Central memory CD8-positive, alpha-beta T cell (primary cell): ENCODE measurements at places on chromosomes 5 and 9.

GRCh38 chr9:132894346-132894745 lies 15.6 kb downstream of the SPACA9 start:
- no peak for DNase-seq

DNA sequence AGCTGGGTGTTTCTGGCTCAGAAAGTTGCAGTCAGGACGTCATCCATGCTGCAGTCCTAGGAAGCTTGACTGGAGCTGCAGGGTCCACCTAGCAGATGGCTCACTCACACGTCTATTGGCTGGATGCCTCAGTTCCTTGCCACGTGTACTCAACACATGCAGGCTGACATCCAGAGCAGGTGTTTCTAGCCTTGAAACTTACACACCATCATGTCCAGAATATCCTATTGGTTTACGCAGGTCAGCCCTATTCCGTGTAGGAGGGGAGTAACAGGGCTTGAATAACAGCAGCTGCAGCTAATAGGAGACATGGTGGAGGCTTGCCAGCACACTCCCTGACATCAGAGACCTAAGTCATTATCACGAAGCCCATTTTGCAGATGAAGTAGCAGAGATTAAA lies 473.5 kb downstream of the ACTL7B start:
- no peak for DNase-seq

DNA sequence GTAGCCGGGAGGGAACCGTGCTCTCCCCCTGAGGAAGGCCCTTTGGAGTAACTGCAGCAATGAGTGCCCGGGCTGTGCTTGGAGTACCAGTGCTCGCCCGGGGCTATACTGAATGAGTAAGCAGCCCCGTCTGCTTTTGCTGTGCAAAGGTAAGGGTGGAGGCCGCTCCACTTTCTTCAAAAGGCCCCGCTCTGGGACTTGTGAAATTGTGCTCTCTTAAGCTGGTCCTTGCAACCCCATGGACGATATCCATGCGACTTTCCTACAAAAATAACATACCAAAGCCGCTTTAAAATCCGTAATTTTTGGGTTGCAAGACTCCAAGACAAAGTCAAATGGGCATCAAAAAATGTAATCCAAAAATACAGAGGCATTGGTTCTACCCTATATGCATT lies 578 bp upstream of the TNFAIP8 start:
- DNase-seq = no peak

GRCh38 chr9:130138171-130138653 lies 34.0 kb upstream of the NCS1 start:
- DNase-seq = no peak

- DNase-seq = no peak
These were observed 616.7 kb upstream of the DAB2 start for GRCh38 chr5:40041452-40041851.

- no peak for DNase-seq
These were observed 127.8 kb upstream of the PAM start for GRCh38 chr5:102627315-102627714.

DNA sequence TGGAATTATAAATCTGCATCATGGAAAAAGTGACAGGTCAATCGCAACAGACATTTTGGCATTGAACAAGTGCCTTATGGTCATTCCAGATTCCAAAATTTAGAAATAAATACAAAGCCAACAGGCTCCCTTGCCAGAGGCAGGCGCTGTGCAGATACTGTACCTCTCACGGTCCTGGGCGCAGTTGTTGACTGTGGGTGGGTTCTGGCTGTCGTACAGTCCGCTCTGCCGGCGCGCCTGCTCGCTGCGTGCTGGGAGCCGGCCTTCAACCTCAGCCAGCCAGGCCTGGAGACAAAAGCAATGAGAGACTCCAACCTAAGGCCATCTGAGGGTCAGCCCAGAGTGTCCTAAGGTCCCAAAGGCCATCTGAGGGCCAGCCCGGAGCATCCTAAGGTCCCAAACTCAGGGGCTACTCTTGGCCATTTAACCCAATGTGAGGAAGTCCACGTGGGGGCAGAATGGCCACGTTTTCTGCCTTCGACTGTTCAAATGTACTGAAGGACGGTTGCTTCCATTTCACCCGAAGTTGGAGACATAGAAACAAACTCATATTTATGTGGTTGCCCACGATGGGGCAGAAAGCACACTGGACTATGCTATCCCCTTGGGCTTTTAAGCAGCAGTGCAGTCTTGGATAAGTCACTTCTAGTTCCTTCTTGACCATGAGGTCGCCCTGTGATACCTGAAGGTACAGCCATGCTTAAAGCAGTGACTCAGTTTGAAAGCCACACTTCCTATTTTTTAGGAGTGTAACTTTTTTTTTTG lies 65.2 kb downstream of the USP20 start:
- no peak for DNase-seq

DNA sequence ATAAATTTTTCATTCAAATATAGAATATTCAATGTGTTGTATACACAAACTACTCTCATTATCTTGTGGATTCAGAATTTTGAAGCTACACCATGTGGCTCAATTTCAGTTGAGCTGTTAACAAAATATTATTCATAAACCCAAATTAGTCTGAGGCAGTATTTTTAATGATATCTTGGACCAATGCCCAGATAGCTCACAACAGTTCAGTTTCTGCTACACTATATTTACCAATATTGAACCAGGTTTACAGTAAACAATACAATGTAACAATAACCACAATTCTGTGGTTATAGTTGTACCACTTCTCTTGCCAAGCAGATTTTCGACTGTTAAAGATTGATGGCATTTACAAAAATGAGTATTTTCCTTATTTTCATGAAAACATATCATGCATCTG lies 99.9 kb downstream of the SSBP2 start:
- DNase-seq = no peak

DNA sequence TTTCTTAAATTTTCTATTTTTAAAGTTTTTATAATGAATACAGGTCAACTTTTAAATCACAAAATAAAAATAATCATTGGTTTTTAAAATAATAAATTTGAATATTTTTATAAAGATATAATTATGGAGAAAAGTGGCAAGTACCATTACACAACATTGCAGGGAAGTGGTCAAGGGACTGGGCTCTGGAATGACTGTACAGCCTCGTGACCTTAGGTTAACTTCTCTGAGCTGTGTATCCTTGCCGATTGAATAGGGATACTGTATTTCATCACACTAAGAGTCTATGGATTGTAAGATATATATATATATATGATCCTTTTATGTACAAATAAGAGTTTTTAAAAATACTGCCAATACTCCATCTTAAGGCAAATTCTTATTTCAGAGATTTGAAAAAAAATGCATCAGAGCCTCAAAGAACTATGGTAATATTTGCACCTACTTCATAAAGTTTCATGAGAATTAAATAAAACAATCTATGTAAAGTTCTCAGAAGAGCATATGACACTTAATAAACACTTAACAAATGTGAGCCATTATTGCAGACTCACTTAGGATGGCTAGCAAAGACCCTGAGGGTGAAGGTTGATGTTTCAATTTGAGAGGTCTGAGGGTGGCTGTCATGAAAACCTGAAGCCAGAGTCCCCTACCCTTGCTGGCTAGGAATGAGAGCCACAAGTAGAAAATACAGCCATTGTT lies 136.5 kb downstream of the CCDC192 start:
- DNase-seq = no peak

DNA sequence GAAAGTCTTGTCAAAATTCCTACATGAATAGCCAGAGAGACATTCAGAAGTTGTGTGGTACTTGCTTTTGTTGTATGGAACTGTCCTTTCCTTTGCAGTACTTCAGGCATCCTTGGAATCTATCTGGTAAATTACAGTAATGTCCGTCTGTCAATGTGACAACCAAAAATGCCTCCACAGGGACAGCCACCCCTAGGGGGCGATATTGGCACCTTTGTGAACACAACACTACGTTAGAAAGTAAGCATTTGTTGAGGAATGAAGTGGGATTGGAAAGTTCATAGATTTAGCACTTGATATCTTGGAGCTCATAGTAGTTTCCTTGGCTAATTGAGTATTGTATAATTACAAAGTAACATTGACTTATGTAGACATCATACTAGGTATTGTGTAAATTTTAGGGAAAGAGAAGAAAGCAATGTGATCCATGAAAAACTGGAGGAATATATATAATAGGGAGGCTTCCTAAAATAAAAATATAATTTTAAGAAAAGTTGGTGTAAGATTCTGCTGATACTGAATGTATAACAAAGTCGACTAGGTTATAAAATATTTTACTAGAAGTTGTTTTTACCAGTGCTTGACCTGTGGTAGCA lies 32.7 kb downstream of the TMEFF1 start:
- peak; percentile 22 for DNase-seq

- no peak for DNase-seq
These were observed 21.8 kb upstream of the BARX1 start for GRCh38 chr9:93976973-93977372.

DNA sequence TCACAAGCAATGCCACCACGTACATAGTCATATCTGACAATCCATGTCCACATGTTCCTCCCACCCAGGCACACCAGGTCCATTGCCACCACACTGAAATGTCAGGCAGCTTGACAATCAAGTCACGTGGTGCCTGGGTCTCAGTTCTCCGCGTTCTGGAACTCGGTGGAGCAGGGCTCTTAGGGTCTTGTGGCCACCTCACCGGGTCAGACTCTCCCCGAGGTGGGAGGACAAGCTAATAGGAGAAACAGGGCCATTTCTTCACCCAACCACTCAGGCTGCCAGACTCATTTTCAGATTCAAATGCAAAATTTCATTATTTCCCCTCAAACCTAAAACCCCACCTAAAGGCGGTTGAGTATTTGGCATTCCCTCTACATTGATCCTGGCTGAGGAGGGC lies 200.5 kb upstream of the GAS1 start:
- no peak for DNase-seq

DNA sequence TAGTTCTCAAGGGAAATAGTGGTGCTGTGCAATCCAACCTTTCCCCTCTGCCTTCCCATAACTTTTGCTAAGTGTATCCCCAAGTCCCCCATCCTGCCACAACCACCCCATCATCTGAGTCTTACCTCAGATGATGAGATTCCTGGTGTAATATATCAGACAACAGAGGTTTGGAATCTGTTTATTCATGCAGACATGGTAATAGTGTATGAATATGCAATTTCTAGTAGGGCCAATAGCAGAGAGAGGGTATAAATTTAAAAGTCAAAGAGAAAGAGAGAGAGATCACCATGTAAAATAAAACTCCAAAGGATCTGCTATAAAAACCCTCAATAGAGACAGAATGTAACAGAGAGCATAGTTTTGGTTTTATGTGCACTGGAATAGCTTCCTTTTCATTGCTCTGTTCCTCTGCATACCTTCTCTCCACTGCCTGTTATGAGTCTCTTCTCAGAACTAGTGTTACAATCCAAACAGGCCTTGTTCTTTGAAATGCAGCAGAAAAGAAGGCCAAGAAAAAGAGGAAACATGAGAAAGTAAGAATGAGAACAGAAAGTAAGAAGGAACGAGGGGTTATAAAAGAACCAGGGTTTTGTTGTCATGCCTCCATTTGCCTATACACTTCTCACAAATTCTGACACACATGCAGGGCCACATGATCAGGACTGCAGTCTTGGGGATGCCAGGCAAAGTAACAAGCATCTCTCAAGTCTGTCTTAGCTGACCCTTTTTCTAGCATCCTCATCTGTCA lies 278.0 kb downstream of the CETN3 start:
- DNase-seq = no peak
